ENCODE measurements at places on chromosomes 2 and 18.
A peak's percentile ranks its signal among the peaks of the same experiment; 100 is the strongest.

DNA sequence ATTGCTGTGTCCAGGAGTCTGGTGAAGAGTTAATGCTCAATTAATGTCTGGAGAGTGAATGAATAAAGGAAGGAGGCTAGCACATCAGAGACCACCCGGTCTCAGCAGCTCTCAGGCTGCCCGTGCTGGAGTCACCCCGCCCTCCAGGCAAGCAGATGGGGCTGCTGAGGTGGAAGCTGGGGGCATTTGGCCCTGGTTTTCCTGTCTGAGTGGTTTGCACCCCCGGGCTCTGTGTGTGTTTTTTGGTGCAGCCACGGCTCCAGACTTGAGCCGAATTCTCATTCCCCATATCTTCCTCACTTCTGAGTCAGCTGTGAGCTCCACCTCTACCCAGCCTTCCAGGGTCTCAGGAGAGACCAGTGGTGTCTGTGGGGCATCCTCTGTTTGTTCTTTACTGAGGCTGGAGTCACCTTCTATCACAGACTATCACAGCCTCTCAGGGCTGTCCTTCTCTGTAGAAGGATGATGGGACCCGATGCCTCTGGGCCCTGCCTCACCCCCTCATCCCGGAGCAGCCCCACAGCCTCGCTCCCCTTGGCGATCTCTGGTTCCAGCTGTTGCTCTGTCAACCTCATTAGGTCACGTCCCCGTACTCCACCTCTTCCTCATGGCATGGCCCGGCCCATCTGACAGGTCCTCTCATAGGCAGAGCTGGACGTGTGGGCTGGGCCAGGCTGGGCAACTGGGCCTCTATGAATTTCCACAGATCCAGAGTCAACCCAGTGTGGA lies 60.8 kb downstream of the HS1BP3 start:
- peak; percentile 4 for DNase-seq

- no peak for DNase-seq
These were observed 64.2 kb upstream of the CAPN13 start for GRCh38 chr2:30871440-30871839.

- no peak for DNase-seq
These were observed 249.7 kb downstream of the TPGS2 start for GRCh38 chr18:36578871-36579710.

GRCh38 chr2:28477087-28477486 lies 18.8 kb upstream of the PLB1 start:
- no peak for DNase-seq

- no peak for DNase-seq
These were observed 413.8 kb downstream of the RAD51AP2 start for GRCh38 chr2:17104454-17104853.

- DNase-seq = no peak
These were observed 66.6 kb downstream of the CTIF start for GRCh38 chr18:48605408-48605845.

DNA sequence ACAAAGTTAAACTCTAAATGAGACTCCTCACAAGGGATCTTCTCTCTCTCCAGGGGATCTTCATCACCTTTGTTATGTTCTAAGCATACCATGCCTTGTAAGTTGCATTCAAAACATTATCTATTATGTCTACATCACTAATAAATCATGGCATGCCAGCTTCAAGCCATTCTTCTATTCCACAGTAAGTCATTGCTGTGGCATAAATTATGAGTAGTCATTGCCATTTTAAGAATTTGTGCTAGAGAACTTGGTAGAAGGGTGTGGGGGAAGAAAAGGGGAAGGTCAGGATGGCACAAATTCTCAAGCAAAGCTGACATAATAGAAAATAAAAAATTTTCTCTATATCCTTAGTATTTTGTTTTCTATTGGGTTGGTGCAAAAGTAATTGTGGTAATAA lies 33.5 kb downstream of the BARD1 start:
- DNase-seq = no peak

- DNase-seq = no peak
These were observed 256.6 kb downstream of the VAPA start for GRCh38 chr18:10170375-10170774.

DNA sequence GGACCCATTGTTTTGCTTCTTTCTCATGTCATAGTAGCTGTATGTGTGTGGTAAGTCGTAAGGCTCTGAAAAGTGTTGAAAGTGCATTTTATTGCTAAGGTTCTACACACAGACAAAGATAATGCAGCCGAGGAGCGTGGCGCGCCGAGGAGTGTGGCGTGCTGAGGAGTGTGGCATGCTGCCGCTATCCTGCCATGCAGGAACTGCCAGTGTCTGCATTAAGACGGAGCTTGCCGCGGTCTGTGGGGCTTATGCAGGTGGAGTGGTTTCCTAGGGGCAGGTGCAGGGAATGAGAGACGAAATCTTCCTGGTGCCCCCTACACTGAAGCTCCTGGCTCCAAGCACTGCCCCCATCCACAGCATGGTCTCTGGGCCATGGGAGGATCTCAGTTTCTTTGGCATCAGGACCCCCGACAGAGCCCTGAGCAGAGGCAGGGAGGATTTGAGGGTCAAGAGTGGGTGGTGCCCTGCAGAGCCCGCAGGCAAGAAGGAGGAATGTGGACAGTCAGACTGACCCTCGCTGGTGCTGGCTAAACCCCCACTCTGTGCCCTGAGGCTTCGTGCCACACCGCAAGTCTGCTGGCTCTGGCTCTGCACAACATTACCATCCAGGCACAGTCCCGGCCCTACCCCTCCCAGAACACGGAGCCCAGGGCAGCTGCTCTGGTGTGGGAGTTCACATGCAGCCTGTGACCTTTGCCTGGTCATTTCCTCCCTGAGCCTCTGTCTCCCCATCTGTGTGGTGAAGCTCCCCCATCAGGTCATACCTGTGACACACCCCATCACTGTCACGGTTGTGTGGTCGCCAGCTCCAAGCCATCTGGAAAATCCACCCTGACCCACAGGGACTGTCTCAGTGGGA lies 3.2 kb downstream of the SNED1 start:
- no peak for DNase-seq

- no peak for DNase-seq
These were observed 31.0 kb downstream of the PXDN start for GRCh38 chr2:1713142-1713838.

- DNase-seq = no peak
These were observed 50.5 kb downstream of the CCDC85A start for GRCh38 chr2:56234241-56234640.

DNA sequence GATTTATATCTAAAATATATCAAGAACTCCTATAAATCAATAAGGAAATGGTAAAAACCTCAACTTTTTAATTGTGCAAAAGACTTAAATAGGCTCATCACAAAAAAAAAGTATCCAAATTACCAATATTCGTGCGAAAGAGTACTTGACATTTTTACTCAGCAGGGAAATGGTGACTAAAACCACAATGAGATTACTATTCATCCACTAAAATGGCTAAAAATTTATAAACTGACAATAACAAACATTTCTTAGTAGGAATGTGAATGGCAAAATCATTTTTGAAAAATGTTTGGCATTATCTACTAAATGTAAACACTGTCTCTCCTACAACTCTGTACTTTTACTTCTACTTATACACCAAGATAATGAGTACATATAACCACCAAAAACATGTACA lies 184.8 kb upstream of the RND3 start:
- DNase-seq = no peak

- DNase-seq = no peak
These were observed 49.3 kb downstream of the LYPD6B start for GRCh38 chr2:149087751-149088150.

DNA sequence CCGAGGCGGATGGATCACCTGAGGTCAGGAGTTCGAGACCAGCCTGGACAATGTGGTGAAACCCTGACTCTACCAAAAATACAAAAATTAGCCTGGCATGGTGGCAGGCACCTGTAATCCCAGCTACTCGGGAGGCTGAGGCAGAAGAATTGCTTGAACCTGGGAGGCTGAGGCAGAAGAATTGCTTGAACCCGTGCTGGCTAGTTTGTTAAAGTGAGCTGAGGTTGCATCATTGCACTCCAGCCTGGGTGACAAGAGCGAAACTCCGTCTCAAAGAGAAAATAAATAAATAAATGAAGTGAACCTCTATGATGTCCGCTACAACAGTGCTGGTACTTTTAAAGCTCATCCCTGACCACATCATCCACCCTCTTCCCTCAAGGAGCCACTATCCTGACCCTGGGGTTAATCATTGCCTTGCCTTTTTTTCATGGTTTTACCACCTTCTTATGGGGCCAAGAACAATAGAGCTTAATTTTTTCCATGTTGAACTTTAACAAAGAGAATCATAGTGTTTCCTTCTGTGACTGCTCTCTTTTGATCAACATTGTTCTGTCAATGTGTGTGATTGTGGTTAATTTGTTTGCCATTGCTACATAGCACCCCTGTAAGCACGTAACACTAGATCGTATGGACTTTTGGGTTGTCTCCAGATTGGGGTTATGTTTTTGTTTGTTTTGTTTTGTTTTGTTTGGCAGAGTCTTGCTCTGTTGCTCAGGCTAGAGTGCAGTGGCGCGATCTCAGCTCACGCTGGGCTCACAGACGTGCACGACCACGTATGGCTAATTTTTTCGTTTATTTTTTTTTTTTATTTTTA lies 17.1 kb upstream of the ATRAID start:
- DNase-seq = no peak

DNA sequence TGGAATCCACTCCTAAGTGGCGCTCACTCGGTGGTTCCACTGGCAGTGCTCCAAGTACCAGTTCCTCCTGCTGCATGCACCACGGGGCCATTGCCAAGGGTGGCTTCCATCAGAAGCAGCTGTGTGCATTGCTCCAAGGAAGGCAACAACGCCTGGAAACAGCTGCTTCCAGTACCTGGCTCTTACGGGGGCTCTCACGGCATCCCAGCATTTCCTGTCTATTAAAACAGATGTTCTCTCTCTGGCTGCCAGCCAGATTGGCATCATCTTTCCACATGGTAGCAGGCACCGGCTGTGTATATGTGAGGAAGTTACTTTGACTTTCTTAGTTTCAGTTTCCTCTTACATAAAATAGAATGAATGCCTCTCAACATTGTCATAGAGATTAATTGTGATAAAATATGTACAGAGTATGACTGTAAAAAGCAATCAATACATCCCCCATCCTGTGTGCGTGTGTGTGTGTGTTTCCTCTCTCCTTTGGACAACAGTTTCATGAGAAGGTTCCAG lies 84.9 kb downstream of the CMPK2 start:
- peak; percentile 41 for DNase-seq

DNA sequence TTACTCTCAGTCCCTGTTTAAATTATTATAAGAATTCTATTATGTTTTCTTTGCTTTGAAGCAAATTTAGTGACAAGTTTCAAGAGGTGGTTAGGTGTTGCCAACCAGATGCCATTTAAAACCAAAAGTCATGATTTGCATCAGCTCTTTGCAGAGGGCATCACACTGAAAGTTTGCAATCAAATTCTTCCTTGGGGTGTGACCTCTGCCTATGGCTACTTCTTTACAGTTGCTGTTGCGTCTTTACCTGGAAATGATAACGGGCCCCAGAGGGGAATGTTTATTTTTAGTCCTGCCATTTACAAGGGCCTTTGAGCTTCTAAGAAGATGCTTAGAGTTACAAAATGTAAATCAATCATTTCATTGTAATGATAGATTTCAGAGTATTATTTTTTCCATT lies 561.0 kb downstream of the ARHGAP15 start:
- DNase-seq = no peak

DNA sequence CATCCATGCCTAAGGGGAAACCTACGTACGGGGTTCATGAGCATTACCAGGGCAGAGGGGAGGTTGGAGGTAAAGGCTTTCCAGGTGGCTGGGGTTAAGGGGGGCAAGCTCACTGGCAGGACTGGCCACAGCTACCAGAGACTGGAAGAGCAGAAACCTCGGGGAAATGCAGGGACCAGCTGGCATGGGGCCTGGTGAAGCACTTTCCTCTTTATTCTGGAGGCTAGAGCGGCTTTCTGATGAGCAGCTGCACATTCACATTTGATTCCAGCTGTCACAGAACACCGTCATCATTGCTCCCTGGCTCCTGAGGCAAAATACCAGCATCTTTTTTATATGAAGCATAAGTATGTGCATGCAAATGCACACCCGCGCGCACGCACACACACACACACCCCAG lies 28.7 kb upstream of the LRRC30 start:
- DNase-seq = no peak

DNA sequence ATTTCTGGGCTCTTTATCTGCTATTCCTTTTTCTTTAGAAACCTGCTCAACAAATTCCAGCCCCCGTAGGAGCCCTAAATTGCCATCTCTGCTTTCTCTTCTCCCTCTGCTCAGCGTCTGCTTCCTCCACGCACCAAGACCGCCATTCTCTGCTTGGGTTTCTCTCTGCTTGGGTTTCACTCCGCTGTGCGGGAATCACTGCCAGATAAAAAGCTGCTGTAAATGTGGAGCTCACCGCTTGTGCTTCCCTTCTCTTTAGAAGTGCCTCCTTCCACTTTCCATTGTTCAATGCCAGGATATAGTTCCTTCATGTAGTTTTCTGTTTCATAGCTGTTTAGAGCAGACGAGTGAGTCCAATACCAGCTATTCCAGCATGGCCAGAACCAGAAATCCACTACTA lies 45.9 kb downstream of the TMEM237 start:
- no peak for DNase-seq

DNA sequence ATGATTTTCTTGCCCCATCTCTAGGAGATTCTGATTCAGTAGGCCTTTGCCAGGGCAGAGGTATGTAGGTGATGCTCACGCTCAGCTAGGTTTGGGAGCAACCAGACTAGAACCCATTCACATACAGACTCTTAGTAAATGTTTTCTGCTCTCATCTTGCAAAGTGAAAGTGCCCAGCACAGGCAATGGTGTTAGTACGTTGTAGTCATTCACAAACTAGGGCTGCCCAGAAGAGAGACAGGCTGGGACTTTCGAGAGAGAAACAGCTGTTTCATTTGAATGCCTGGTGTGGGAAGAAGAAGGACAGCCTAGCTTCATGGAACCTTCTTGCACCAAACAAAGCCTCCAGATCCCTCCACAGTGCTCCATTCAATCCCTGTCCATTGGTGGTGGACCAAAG lies 19.4 kb downstream of the DDX18 start:
- no peak for DNase-seq

DNA sequence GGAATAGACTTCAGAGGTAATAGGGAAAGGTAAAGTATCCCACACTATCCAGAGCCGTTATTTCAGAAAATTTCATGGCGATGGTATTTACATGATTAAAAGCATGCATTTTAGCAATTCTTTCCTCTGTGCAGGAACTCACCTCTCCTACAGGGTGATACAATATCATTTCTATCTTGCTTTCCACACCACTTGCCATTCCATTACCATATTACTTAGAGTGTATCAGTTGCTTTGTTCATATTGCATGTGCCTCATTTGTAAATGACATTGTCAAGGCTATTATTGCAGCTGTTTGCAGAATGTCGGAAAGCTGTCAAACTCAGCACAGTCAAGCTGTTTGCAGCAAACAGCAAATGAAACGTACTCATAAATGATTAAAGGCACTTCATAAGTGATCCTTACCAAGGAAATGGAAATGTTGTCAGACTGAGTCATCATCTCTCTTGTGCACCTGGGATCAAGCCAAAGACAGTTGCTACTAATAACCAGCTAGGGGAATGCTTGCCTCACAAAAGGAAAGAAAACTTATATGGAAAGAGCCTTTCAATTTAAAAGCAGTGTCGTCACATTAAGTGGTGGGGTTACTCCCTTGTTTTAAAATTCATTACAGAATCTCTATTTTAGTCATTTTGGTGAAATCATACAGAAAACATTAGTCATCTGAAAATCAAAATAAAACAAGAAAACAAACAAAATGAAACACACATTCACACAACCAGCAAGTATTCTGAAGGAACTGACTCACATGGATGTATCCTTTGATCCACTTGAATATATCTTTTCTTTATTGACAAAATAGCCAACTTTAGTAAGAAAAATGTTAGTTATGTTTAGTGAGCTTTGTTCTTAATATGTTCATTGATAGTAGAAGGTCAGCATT lies 1064.1 kb upstream of the CNTNAP5 start:
- DNase-seq = no peak
